ENCODE measurements at places on chromosomes 11 and 22.

GRCh38 chr11:32210556-32210955 is 119.7 kb downstream of the RCN1 start:
- no peak for DNase-seq

DNA sequence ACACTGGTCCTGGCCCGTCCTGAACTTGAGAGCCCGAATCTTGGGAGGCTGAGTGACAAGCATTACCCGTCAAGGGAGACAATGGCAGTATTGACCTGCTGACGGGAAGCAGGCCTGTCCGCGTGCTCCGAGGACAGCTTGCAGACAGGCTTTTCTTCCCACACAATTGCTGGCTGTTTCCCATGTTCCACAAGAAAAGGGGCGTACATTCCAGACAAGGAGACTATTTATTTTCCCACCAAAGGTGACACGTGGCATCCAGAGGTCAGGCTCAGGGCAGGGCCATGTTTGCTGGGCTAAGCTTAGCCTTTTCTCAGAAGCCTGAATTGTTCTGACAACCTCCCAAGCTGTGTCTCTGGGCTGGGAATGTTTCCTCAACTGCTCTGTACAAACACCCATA is 86.9 kb upstream of the SPON1 start:
- no peak for DNase-seq

DNA sequence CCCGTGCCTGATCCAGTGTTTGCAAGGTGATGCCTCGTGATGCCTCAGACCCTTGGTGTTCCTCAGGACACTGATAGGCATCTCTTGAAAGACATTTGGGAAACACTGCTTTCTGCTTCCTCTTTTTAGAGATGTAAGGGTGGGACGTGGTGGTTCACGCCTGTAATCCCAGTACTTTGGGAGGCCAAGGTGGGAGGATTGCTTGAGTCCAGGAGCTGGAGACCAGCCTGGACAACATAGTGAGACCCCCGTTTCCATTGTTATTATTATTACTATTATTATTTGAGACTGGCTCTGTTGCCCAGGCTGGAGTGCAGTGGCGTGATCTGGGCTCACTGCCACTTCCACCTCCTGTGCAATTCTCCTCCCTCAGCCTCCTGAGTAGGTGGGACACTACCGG is 6.5 kb upstream of the SOX10 start:
- DNase-seq, result no peak

GRCh38 chr22:37279331-37280181 is 2.8 kb upstream of the CYTH4 start:
- DNase-seq, result no peak

GRCh38 chr22:17303441-17303839 is 65.8 kb upstream of the CECR2 start:
- DNase-seq, result no peak

- no peak for DNase-seq
Observed at GRCh38 chr22:21674638-21675245, 8.9 kb downstream of the PPIL2 start.

All from activated gamma-delta T cell (primary cell).